ENCODE measurements at places on chromosomes 6 and 20.

- no peak for DNase-seq
Observed at GRCh38 chr6:65728879-65729479, 22.0 kb upstream of the EYS start.

GRCh38 chr20:32244150-32244823 lies 33.2 kb upstream of the KIF3B start:
- DNase-seq: no peak

- no peak for DNase-seq
Observed at GRCh38 chr6:7440476-7440875, 50.9 kb downstream of the RIOK1 start.

DNA sequence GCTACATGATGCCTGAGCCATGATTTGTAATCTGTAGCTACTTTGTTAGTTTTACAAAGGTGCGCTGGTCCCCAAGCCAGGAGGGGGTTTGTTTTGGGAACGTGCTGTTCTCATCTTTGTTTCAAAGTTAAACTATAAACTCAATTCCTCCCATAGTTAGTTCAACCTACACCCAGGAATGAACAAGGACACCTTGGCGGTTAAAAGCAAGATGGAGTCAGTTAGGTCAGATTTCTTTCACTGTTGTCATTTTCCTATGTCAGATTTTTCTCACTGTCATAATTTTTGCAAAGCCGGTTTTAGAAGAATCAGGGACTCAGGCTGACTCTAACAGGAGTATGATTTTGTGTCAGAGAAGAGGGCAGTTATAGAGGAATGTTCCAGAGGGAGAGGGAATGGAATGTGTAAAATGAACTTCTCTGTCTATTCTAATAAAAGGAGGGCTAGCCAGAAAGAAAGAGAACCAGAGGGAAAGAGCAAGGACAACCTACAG lies 2.3 kb upstream of the GMPR start:
- DNase-seq: no peak

GRCh38 chr20:63735859-63736718 lies at the start of gene LIME1:
Gene LIME1, plus strand, starts transcription at chr20:63736664. Its CDS starts 886 bp downstream, at chr20:63737550.
- peak; percentile 88 for DNase-seq

GRCh38 chr6:15249371-15250019 lies 3.6 kb downstream of the JARID2 start:
- no peak for DNase-seq

DNA sequence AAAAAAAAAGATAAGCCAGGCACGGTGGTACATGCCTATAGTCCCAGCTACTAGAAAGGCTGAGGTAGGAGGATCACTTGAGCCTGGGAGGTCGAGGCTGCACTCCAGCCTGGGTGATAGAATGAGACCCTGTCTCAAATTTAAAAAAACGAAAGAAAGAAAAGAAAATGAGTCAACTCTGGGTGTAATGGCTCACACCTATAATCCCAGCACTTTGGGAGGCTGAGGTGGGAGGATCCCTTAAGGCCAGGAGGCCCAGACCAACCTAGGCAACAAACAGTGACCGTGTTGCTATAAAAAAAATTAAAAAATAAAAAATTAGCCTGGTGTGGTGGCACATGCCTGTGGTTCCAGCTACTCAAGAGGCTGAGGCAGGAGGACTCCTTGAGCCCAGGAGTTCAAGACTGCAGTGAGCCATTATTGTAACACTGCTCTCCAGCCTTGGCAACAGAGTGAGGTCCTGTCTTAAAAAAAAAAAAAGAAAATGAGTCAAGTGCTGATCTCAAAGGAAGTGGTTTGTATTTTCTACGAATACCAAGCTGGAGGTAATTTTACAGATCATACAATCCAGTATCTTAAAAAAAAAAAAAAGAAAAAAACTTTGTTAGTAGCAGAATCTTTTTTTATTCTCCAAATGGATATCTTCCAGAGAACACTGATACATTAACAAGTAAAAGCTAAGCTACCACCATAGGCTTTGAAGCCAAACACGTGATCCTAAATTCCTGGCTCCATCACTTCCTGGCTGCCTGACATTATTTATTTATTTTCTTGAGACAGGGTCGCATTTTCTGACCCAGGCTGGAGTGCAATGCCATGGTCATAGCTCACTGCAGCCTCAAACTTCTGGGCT lies 5.7 kb downstream of the COMMD7 start:
- no peak for DNase-seq

DNA sequence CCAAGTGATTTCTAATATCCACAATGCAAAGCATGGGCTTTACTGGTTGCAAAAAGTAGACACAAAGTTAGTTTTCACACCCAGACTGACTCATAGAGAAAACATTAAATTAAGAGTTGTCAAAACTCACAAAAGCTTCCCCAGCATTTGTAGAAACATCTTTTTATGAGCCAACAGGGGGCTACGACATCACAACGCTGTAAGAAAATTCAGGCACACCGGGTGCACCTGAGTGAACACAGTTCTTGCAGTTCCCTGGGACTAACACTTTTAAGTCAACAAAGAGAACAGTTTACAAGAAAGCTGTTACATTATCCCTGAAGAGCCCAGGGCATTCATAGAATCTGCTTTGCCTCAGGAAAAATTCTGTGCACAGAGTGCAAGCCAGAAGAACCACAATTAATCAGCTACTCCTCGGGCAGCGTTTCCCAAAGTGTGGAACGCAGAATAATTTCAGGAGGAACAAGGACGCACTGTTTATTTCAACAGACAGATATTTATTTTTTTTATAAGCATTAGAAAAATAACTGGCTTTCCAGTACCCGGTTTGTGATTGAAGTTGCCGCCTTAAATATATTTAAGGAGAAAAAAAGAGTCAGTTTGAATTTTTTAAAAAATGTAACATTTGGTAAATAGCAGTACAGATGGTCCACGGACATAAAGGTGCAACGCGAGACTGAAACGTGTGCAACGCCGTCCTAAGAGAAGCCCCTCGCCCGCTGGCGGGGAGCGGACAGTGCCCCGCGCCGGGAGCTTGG lies 1.2 kb downstream of the NCOA5 start:
- DNase-seq: no peak

- DNase-seq: no peak
Observed at GRCh38 chr6:26172608-26172968, 85.4 kb downstream of the HFE start.

- DNase-seq: no peak
Observed at GRCh38 chr6:148004651-148005050, 338.0 kb upstream of the SASH1 start.

DNA sequence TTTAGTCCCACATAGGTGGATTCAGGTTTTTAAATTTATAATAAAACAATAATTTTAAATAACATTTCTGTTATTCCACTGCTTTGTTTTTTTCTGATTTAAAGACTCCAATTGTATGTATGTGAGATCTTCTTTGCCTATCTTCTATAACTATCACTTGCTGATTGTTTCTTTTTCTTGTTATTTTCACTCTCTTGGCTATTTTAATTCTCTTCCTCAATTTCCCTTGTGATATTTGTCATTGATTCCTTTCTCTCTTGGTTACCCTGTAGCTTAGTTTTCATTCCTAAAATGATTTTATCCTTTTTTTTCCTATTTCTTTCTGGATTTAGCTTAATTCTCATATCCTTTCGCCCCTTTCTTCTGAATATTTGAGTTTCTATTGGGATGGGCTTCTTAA lies 227.3 kb upstream of the TENT5A start:
- no peak for DNase-seq

Data from lower leg skin (tissue), 4 donors.